ENCODE measurements at places on chromosomes 3 and 15.

DNA sequence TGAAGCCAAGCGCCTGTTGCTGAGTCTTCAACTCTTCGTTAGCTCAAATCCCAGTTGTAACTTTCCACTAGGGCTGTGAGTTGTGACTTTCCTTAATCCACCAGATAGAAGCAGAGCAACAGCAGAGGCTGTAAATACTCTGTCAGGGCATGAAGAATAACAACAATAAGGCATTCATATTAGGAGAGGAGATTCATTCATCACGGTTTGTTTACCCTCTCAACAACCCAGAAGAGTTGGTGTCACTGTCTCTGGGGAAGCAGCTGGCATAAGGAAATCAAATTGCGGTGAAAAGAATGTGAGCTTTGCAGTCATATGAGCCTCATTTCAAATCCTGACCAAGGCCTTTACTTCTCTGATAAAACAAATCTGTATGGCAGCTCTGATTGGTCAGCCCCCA lies 184.8 kb downstream of the SHQ1 start:
- H3K27ac ChIP-seq, result no peak overlapping the region
- no peaks in the 10 kb centered on the region for H3K27me3 ChIP-seq
- H3K4me1 ChIP-seq, result peaks cover 8% of the 10 kb centered on the region
- DNase-seq, result no peak
- H3K4me3 ChIP-seq, result no peak overlapping the region
- no peaks in the 10 kb centered on the region for H3K36me3 ChIP-seq

- H3K36me3 ChIP-seq, result no peaks in the 10 kb centered on the region
- no peaks in the 10 kb centered on the region for H3K4me1 ChIP-seq
- H3K4me3 ChIP-seq, result no peak overlapping the region
- H3K27me3 ChIP-seq, result no peaks in the 10 kb centered on the region
These were observed 192.6 kb downstream of the RAP2B start for GRCh38 chr3:153354641-153355040.

DNA sequence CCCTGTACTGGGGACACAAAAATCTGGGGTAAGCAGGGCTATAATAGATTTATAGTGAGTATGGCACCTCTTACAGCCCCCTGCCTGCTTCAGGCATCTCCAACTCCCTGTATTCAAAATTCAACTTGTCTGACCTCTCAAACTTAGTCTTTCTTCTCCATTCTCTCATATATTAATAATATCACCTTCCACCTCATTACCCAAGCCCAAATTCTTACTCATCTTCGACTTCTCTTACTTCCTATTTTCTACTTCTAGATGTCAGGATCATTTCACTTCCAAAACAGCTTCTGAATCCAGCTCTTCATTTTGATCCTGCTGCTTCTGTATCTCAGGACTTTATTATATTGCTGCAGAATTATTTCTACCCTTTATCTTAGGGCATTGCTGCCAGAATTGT lies 290.7 kb downstream of the CHST2 start:
- H3K4me1 ChIP-seq, result no peaks in the 10 kb centered on the region
- no peaks in the 10 kb centered on the region for H3K36me3 ChIP-seq
- H3K27me3 ChIP-seq, result no peaks in the 10 kb centered on the region
- no peak overlapping the region for H3K4me3 ChIP-seq

- H3K4me3 ChIP-seq, result no peak overlapping the region
- H3K27ac ChIP-seq, result no peak overlapping the region
- no peaks in the 10 kb centered on the region for H3K36me3 ChIP-seq
These were observed 180.8 kb downstream of the MEGF11 start for GRCh38 chr15:66072616-66073361.

- no peaks in the 10 kb centered on the region for H3K27me3 ChIP-seq
- no peak overlapping the region for H3K27ac ChIP-seq
- no peak for DNase-seq
- H3K36me3 ChIP-seq, result no peaks in the 10 kb centered on the region
- no peak overlapping the region for H3K4me3 ChIP-seq
- H3K4me1 ChIP-seq, result no peaks in the 10 kb centered on the region
These were observed 68.9 kb downstream of the IL20RB start for GRCh38 chr3:137026701-137027100.

GRCh38 chr3:139893963-139894642 lies 40.9 kb upstream of the CLSTN2 start:
- H3K4me1 ChIP-seq, result no peaks in the 10 kb centered on the region
- no peak overlapping the region for H3K4me3 ChIP-seq
- no peak for DNase-seq

All from ascending aorta (tissue), 2 donors.